ENCODE measurements at places on chromosomes 16 and 17.

- DNase-seq = no peak
Measured at GRCh38 chr17:39687101-39687545, 734 bp downstream of the PGAP3 start.

DNA sequence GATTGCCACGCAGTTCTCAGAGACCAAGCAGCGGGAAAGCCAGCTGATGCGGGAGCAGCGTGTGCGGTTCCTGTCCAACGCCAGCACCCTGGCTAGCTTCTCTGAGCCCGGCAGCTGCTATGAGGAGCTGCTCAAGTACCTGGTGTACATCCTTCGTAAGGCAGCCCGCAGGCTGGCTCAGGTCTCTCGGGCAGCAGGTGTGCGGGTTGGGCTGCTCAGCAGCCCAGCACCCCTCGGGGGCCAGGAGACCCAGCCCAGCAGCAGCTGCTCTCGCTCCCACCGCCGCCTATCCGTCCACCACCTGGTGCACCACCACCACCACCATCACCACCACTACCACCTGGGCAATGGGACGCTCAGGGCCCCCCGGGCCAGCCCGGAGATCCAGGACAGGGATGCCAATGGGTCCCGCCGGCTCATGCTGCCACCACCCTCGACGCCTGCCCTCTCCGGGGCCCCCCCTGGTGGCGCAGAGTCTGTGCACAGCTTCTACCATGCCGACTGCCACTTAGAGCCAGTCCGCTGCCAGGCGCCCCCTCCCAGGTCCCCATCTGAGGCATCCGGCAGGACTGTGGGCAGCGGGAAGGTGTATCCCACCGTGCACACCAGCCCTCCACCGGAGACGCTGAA, 15.2 kb downstream of the CACNA1G start:
- DNase-seq = no peak

GRCh38 chr16:68704232-68704867, 32.7 kb upstream of the CDH1 start:
- DNase-seq = peak; percentile 24

DNA sequence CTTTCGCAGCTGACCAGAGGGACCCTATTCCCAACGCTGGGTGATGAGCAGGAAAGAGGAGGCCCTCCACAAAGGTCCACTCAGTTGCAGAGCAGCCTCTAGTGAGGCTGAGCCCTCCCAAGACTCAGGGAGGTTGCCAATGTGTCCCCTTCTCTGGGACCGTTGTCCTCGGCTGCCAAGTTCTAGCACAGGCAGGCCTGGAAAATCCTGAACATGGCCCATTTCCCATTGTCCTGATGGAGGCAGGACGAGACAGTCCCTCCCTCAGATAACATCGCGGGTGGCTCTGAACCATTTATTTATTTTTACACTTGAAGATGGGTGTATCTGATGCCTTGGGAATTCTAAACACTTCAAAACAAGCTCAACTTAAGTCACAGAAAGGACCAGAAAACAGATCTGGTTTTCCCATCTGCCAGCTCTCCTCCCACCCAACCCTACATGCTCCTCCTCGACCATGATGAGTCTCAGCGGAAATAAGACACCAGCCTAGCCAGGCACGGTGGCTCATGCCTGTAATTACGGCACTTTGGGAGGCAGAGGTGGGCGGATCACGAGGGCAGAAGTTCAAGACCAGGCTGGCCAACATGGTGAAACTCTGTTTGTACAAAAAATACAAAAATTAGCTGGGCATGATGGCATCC, 12.8 kb downstream of the CDIP1 start:
- no peak for DNase-seq

DNA sequence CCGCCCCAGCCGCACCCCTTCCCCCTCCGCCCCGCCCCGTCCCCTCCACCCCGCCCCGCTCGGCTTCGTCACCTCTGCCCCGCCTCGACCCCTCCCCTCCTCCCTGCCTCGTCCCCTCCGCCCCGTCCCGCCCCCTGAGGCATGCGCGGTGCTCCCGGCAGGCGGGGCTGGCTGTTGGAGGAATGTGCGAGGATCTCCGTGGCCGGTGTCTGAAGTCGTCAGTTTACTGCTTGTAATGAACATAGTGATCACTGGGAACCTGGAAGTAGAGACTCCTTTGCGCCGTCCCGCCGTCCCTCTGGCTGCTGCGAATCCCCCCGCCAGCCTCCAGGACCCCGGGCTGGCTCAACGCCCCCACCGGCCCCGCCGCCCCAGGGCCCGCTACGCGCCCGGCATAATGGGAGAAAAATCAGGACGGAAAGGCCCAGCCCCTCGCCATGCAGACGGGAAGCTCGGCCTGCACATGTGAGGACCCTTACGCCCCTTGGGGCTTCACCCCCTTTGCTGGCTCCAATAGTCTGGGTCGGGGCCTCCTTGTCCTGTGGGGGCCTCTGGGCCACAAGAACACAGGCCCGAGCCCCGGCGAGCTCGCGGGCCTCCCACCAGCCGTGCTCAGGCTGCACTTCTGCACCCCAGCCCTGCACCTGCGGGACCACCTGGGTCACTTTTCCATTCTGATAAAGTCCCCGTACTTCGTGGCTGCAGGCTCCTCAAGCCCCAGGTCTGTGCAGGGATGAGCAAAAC, 743.1 kb downstream of the KCNJ18 start:
- DNase-seq = no peak

DNA sequence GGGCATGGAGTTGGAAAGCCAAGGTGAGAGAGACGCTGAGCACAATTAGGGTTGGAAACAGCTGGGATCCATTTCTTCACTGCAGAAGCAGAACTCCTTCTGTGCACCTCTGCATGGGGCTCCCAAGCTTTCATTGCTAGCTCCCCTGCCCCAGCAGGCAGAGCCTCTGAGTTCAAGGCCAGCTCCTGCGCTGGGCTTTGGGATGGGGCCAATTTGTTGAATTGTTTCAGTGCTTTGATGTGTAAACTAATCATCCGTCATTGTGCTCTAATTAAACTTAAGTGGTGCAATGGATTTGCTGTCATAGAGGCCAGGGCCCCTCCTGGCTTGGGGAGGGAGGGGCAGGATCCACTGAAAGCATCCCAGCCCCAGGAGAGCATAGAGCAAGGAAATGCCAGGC, 13.5 kb upstream of the LYRM9 start:
- DNase-seq = no peak

GRCh38 chr17:44355642-44356099, 8.0 kb downstream of the FAM171A2 start:
- no peak for DNase-seq

DNA sequence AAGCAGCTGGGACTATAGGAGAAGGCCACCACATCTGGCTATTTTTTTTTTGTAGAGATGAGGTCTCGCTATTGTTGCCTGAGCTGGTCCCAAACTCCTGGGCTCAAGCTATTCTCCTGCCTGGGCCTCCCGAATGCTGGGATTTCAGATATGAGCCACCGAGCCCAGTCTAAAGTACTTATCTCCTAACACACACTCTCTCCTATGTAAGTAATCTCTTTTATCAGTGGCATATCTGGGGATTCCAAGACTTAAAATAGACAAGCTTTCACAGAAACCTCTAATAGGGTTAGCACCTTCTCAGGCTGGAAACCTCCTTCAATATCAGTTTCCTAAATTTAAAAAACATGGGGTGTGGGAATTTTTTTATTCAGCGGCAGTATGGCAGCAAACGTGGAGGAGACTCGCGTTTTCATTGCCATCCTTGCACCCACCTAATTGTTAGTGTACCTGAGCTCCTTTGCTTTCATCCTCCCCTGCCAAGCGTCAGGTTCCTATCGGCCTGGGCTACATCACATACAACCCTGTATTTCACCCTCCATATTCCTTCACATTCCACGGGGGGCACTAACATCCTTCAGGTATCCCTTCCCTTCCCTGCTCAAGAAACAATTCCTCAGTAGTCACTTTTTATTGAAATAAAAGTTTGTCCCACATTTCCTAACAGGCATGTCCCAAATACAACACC, 1.1 kb downstream of the EZH1 start:
- no peak for DNase-seq

DNA sequence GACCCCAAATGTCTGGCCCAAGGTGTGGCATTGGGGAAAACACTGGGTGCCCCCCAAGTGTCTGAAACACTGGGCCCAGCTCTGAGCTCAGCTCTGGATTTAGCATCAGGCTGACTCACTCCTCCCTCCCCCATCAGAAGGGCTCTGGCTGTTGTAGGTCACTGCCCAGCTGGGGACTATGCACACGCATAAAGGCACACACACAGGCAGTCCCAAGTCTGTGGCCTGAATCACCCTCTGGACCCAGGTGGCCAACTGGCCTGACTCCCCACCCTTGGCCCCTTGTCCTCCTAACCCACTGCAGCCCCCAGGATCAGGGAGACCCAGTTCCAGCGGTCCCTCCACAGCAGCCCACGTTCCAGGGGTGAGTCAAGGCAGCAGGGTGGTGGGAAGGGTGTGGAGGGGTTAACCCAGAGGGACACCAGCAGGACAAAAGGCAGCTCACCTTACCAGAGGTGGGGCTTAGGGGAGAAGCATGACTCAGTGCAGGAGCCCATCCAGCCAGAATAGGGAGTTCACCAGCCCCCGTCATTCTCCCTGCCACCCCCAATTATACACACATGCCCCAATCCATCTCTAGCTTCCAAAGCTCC, 47.0 kb downstream of the MYO18A start:
- no peak for DNase-seq

DNA sequence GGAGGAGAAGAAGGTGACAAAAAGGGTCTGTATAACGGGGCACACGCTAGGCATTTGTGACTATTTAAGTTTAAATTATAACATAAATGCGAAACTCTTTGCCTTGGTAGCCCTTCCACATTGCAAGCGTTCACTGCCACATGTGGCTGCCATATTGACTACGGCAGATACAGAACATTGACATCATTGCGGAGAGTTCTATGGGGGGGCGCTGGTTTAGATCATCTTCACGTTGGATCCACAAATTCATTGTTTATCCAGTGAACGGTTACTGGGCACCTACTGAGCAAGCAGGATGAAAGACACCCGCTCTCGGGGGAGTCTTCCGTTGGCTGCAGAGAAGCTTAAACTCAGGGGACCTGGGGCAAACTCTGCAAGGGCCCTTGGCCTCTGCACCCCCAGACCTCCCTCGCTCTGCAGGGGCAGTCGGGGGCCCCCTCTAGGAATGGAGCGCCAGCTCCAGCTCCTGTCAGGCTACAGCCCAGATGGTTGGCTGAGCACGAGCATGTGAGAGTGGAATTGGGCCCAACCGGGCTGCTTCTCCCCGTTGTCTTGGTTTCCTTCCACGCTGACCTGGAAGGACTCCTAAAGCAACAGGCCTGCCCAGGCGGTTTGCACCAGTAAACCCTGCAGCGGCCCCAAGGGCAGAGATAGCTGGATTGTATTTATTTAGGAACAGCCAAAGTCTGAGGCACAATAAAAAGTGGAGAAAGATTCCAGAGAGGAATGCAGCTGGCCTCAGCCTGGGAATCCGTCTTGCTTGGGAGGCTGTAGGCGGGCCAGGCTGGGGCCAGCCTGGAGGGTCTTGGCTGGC, 172.2 kb downstream of the SEC14L1 start:
- DNase-seq = no peak

GRCh38 chr16:59113004-59113670, 379.0 kb upstream of the GOT2 start:
- DNase-seq = no peak

- no peak for DNase-seq
Measured at GRCh38 chr16:20868890-20869289, 31.3 kb downstream of the DCUN1D3 start.

DNA sequence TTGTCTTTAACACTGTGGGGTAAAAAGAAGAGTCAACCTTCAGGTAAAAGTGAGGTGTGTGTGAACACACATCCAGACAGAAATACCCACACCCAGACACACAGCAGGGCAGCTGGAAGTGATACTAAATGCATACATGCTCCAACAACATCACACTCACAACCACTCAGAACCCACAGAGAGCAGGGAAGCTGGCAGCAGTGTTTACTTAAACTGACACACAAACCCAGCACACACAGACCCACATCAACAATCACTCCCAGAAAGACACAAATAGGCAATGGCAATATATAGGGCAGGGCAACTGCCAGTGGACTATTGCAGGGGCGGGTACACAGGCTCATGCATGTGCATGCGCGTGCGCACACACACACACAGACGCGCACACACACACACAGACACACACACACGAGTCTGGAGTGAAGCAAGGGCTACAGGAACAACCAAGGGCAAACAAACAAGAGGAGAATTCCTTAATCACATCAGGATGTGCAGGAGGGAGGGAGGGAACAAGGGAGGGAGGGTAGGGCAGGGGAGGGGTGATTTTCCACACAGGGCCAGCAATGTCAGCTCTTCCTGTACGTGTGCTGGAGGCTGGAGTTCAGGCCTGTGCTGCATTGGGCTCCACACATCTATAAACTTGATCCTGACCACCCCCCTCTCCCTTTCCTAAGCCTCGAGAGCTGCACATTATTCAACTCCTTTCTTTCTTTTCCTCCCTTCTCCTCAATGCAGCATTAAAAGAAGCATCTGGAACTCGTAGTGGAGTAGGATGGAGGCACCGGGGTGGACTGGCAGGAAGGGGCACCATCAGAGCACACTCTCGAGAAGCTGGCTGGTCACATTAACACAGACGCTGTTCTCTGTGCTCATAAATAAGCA, 30.1 kb downstream of the HIC1 start:
- DNase-seq = no peak

- no peak for DNase-seq
Measured at GRCh38 chr16:21338537-21339268, 60.6 kb upstream of the CRYM start.

- no peak for DNase-seq
Measured at GRCh38 chr17:76826330-76827068, 41.7 kb upstream of the MGAT5B start.

DNA sequence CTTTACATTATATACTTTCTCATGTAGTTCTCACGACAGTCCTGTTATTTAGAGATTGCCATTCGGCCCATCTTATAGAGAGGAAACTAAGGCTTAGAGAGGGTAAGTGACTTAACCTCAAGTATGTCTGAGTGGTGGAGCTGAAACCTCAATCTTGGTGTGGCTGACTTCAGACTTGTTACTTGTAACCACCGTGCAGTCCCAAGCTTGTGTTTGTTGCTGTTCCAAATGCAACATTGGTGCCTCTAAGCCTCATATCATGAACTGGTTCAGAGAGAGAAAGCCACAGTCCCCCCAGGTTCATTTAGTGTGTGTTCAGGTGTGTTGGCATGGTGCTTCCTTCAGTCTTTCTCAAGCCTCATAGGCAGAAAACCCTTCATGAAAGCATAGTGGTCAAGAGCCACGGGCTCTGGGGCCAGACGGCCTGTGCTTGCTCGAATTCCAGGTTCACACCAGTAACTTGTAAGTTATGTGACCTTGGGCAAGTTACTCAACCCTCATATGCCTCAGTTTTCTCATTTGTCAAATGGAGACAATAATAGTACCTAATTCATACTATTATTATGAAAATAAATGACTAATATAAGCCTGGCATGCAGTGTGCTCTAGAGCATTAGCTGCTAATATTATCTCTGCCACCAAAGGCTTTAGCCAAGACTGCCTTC, 39.9 kb downstream of the CDH1 start:
- DNase-seq = no peak

All from stimulated activated CD4-positive, alpha-beta T cell treated with anti-CD3 and anti-CD28 coated beads, Interleukin-2, amount 100 ng/mL, for 4 hours (primary cell).